ENCODE measurements at places on chromosomes 1 and 21. TPM values are rescaled to one million over a fixed set of nuclear protein-coding genes. Genes with fewer than 3 reads are reported as not detected.

DNA sequence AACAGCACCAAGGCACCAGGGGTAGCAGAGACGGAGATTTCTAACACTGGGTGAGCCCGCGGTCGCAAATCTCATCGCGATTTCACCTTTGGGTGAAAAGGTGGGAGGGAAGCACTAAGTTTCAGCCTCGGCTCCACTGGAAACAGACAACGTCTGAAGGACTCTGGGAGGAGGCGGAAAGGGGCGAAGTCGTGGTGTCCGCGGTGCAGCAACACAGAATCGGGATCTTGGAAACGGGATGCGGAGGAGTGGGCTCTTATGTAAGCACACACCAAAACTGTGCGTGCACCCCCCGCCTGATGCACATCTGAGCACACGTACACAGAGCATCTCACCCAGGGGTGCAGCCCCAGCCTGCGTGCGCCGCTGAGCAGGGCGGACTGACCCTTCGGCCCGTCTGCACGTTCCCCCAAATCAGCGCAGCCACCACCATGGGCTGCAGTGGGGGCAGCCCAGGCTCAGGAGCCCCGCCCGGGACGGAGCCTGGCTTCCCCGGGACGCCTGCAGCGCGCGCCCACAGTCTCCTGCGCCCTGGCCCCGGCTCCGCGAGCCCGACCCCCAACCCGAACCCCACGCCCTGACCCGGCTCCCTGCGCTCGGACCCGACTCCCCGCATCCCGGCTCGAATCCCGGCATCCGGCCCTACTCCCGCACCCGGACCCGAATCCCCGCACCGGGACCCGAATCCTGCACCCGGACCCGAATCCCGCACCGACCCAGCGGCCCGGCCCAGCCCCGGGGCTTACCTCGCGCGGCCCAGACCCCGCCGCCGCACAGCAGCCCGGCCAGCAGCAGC is 670 bp downstream of the CLSTN1 start:
- peak overlapping the region; percentile 32 for H3K27ac ChIP-seq
- no peaks in the 10 kb centered on the region for H3K36me3 ChIP-seq
- no peak for DNase-seq
- peak overlapping the region; percentile 96 for H3K4me3 ChIP-seq
- no peaks in the 10 kb centered on the region for H3K27me3 ChIP-seq

GRCh38 chr1:152759453-152760173 is 1.8 kb downstream of the KPRP start:
- no peaks in the 10 kb centered on the region for H3K36me3 ChIP-seq
- no peaks in the 10 kb centered on the region for H3K27me3 ChIP-seq
- no peak for DNase-seq
- H3K4me3 ChIP-seq: no peak overlapping the region
- H3K27ac ChIP-seq: no peak overlapping the region

RBM11 gene
- 0.16 TPM for polyA plus RNA-seq

GRCh38 chr1:165376811-165377311 is 20.3 kb upstream of the LMX1A start:
- no peak overlapping the region for H3K27ac ChIP-seq
- peaks cover 4% of the 10 kb centered on the region for H3K4me1 ChIP-seq
- DNase-seq: no peak

DNA sequence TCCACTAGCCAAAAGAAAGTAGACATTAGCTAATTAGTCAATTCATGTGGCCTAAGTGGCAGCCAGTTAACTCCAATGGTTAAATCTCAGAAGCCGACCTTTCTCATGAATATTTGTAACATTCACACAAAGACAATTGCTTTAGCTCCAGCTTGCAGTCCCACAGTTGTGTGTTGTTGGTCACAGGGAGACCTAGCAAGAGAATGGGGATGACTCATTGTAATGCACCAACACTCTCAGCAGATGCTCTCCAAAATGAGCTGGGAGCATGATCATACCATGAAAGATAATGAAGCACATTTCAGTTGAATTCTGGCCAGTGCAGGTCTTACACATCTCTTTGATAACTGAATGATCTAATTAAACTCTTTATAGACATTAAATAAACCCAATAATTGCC is 160.4 kb downstream of the HLX start:
- no peak overlapping the region for H3K4me3 ChIP-seq
- no peak for DNase-seq
- H3K4me1 ChIP-seq: no peaks in the 10 kb centered on the region
- no peaks in the 10 kb centered on the region for H3K27me3 ChIP-seq
